ENCODE measurements at places on chromosomes 6 and 20.

DNA sequence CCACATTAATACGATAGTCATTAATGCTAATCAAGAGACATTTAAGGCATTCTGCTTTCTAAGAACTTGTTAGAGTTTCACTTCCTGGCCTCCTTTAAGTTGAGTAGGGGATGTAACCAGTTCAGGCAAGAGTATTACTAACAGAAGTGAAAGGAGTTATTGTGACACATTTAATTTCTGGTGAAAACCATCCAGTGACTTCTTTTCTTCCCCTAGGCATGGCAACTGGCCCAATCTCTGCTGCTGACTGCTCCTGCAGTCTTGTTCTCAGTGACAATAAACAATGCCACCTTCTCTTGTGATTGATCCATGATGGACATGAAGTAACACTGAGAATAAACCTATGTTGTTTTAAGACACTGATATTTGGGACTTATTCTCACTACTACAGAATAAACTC lies 130.9 kb upstream of the DEFB112 start:
- DNase-seq: no peak

DNA sequence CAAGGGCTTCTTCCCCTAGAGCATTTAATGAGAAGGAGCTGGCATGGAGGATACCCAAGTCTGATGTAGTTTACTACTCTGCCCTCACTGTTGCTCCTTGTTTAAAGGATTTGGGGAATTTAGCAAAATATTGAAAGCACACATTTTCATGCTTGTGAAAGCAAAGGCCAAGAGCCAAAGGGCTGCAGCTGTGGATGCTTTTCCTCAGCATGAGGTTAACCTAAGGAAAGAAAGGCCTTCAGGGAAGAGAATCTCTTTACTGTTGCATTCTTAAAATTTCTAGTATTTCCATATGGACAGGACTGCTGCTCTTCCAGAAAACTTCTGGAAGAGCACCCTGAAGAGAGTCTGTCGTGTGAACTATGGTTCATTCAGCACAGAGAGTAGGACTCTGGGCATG lies 45.9 kb upstream of the SASH1 start:
- DNase-seq: no peak

- no peak for DNase-seq
Observed at GRCh38 chr6:88179692-88180091, 13.5 kb upstream of the CNR1 start.

DNA sequence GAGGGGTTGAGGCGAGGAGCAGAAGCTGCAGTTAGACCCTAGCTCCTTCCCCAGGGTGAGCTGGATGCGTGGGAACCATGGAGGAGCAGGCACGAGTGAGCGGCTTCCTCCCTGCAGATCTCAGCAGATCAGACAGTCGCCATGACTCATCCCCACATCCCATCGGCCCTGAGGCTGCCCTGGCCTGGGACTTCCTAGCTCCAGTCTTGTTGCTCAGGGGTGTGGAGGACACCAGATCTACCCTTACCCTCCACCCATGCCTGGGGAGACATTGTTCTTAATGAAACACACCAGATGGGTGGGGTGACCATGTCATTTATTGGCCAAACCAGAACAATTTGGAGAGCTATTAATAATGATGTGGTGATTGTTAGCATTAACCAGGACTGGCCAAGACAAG lies 36.3 kb upstream of the TGM2 start:
- no peak for DNase-seq

- no peak for DNase-seq
Observed at GRCh38 chr20:62958388-62959100, 6.0 kb downstream of the SLC17A9 start.

GRCh38 chr6:111724039-111724438 lies 118.4 kb upstream of the TRAF3IP2 start:
- DNase-seq: no peak

- DNase-seq: no peak
Observed at GRCh38 chr6:56862415-56863175, 92.3 kb upstream of the BEND6 start.

GRCh38 chr6:135906542-135906941 lies 55.0 kb downstream of the PDE7B start:
- DNase-seq: no peak

DNA sequence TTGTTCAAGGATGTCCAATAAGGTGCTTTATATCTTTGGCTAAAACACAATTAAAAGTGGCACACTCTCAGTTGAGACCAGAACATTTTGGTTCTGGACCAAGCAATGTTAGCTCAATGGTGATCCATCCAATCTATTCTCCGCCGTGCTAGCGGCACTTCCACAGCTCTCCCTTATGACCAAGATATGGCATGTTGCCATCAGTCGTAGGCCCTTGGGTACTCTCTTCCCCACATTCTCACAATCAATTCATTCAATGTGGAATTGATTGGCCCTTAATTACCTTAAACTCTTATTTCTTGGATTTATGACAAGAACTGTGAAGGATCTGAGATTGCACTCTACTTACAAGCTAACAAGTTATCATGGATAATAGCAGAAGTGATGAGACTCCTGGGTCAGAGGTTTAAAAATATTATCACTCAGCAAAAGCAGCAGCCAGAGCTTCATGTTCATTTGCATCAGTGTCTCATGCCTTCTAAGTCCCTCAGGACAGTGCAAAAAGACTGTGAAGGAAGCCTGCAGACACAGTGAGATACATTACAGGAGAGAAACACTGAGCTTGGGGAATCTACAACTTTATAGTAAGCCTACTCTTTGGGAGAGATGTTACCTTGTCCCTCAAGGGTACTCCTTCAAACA lies 80.0 kb upstream of the ARG1 start:
- DNase-seq: no peak

- DNase-seq: no peak
Observed at GRCh38 chr6:6505111-6505510, 83.4 kb upstream of the LY86 start.

GRCh38 chr6:156167016-156167624 lies 610.1 kb upstream of the ARID1B start:
- no peak for DNase-seq

- no peak for DNase-seq
Observed at GRCh38 chr20:64152906-64153305, 11.3 kb upstream of the MYT1 start.

DNA sequence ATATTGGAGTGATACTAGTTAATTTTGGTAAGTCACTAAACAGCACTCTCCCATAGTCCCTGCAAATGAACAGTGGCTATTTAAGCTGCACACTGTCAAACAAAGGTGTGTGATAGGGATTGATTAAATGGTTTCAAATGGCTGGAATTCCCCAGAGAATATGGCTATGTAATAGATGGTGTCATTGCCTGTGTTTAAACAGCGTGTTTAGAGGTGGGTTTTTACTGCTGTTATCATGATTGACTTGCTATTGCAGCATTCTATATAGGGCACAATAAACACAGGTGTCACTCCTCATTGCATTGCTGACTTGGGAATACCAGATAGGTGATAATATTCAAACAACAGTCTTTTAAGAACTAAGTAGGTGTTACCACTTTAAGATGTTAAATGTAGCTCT lies 171.7 kb upstream of the MAN1A1 start:
- no peak for DNase-seq

DNA sequence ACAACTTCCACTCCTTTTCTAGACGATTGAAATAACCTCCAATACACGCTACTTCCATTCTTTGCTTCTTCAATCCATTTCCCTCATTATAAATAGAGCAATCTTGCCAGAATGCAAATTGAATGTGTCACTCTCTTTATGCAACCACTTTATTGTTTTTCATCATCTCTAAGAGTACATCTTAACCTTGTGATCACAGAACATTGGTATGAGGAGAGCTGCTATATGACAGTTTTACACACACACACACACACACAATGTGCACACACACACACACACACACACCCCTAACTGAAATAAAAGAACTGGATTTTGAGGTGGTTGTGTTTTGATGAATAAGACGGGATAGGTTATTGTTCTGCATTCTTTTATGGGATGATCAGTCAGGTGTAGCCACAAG lies 187.0 kb downstream of the HDGFL1 start:
- no peak for DNase-seq

GRCh38 chr6:24968783-24969182 lies 33.0 kb upstream of the RIPOR2 start:
- DNase-seq: no peak

DNA sequence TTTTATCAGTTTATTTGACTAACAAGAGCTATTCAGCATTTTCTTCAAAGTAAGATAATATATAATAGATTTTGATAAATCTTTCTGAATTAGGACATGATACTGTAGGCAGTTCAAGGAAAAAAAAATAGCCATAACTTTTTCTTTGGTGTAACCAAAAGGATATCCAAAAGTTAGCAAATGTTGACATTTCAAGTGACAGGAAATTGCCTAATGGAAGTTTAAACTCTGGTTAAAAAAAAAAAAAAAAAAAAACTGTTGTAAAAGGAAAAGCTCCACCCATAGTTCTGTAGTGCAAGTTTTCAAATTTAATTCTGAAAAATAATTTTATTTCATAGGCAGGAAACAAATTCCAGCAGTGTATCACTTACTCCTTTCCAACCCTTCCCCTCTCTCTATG lies 18.8 kb downstream of the HEBP2 start:
- DNase-seq: no peak

GRCh38 chr20:33791959-33792597 lies 19.1 kb upstream of the CHMP4B start:
- DNase-seq: no peak

All from NCI-H460 (cell line).